NCI-H748 treated with DMSO at 0.1 percent for 48 hours (cell line): ENCODE measurements at places on chromosomes 1 and 21.

- no peak for DNase-seq
Observed at GRCh38 chr1:48492392-48492791, 20.4 kb upstream of the SPATA6 start.

DNA sequence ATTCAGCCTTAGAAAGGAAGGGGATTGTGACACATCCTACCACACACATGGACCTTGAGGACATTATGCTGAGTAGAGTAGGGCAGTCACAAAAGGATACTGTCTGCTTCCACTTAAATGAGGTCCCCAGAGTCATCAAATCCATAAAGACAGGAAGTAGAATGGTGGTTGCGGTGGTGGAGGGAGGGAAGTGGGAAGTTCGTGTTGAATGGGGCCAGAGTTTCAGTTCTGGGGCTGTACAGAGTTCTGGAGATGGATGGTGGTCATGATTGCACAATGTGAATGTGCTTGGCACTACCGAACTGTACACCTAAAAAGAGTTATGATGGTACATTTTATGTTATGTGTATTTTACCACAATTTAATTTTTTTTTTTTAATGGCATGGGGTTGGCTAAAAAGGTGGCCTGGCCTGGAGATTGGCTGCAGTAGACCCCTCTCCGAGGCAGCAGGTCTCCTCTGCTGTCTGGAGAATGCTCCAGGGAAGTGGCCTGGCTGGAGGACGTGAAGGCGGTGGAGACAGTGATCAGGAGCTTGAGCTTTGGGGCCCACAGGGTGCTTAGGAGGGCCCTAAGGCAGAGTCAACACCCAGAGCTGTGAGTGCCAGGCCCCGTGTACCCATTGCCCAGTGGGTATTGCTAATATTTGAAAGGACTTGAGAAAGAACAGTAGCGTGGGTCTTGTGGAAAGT is 30.4 kb downstream of the IFNGR2 start:
- no peak for DNase-seq

DNA sequence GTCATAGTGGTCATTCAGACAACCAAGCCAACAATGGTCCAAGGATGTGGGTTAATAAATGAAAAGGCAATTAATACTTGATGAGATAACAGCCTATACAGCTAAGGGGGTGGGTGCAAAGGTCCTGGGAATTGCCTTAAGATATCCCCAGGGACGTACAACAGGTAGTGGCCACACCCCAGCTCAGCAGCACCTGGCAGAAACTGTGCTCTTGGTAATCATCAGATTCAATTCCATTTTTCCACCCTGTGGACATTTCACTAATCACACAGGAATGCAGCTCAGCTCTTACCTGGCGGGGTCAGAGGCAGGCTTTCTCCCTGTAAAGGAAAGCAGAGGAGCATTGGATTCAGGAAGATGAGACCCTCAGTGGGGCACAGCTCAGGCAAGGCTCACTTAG is 32.9 kb downstream of the FCRL5 start:
- DNase-seq: no peak

DNA sequence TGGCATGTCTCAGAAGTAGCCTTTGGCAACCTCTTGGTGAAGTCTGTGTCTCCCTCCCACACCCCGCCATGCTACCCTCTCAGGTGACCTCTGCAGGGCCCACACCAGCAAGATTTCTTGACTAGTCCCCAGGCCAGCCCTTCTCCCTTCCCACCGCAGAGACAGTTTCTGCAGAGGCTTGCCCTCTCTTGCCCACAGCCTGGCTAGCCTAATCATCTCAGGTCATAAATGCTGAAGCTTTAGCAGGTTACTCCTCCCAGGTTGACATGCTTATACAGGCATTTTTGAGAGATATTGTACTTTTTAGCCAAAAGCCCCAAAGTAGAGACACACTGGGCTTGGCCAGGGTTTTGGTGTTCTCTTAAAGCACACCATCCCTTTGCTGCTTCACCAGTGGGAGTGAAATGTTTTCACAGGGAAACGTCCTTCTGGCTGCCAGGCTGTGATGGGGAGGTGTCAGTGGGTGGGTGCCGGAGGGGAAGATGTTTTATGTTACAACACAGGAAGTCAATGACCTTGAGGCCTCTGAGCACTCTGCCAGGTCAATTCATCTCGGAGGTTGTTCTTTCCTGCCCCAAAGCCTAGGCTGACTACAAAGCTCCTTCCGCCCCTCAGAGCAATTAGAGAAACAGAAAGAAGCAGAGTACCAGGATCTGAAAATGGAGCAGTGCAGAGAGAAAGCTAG is 58.5 kb downstream of the STYXL2 start:
- DNase-seq: no peak

DNA sequence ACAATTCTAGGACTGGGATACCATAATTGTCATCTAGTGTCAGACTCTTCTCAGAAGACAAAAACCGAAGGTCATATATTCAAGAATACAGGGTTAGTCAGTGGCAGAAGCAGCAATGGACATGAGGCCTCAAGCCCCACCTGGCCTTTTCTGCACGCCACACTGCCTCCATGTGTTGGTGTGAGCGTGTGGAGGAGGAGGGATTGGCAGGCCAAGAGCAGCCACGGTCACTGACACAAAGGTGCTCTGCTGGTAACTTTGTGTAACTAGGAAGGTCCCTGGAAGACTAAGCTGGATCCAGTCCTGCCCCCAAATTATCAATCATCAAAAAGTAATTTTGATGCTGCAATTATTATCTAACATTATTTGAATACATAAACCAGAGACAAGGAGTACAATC is 34.9 kb downstream of the HSF2BP start:
- DNase-seq: no peak

DNA sequence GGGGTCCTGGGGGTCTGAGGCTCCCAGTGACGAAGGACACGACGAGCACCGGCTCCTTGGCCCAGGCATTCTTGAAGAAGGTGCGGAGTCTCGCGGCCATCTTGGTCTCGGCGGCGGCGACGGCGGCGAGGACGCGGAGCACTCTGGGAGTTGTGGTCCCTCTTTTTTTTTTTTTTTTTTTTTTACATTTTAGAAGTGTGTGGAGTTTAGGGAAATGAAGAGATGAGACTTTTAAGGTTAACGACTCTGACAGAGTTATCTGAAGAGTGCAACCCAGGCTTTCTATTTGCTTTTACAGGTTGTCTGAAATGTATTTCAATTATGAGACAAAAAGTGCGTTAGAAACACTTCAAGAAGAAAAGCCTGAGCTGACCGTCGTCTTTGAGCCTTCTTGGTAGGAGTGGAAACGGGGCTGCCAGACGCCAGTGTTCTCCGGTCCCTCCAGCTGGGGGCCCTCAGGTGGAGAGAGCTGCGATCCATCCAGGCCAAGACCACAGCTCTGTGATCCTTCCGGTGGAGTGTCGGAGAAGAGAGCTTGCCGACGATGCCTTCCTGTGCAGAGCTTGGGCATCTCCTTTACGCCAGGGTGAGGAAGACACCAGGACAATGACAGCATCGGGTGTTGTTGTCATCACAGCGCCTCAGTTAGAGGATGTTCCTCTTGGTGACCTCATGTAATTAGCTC is 9.7 kb downstream of the OR2B11 start:
- peak; percentile 6 for DNase-seq

GRCh38 chr1:210385228-210385627 is 56.5 kb downstream of the HHAT start:
- DNase-seq: no peak

GRCh38 chr21:20997636-20998455 is at the start of gene NCAM2:
Gene NCAM2, plus strand, starts transcription at chr21:20998409.
- no peak for DNase-seq

DNA sequence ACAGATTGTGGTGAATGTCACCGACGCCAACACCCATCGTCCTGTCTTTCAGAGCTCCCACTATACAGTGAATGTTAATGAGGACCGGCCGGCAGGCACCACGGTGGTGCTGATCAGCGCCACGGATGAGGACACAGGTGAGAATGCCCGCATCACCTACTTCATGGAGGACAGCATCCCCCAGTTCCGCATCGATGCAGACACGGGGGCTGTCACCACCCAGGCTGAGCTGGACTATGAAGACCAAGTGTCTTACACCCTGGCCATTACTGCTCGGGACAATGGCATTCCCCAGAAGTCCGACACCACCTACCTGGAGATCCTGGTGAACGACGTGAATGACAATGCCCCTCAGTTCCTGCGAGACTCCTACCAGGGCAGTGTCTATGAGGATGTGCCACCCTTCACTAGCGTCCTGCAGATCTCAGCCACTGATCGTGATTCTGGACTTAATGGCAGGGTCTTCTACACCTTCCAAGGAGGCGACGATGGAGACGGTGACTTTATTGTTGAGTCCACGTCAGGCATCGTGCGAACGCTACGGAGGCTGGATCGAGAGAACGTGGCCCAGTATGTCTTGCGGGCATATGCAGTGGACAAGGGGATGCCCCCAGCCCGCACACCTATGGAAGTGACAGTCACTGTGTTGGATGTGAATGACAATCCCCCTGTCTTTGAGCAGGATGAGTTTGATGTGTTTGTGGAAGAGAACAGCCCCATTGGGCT is 3.0 kb downstream of the CELSR2 start:
- no peak for DNase-seq

DNA sequence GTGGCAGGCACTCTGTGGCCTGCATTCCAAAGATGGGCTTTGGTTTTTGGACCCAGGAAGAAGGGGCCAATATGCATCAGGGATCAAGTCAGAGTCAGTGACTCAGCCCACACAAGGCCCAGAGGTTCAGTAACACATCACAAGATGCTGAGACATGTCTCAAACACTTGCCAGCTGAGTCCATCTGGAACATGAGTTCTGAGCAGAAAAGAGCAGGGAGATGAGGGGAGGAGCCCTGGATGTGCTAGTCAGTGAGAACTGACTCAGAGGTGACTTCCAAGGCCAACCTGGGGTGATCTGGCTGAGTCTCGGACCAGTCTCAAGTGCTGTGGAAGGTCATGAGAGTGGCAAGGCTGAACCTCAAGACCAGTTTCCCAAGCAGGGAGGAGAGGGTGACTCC is 150.1 kb downstream of the CDC7 start:
- DNase-seq: no peak

DNA sequence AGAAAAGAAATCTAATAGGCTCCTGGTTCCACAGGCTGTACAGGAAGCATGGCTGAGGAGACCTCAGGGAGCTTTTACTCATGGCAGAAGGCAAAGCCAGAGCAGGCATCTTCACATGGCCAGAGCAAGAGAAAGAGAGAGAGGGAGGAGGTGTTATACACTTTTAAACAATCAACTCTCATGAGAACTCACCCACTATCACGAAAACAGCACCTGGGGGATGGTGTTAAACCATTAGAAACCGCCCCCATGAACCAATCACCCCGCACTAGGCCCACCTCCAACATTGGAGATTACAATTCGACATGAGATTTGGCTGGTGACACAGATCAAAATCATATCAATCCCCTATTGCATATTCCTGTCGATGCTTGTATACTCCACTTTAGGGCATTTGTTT is 93.5 kb downstream of the MRPL39 start:
- no peak for DNase-seq

GRCh38 chr1:224042557-224043118 is 71.3 kb upstream of the FBXO28 start:
- DNase-seq: no peak

DNA sequence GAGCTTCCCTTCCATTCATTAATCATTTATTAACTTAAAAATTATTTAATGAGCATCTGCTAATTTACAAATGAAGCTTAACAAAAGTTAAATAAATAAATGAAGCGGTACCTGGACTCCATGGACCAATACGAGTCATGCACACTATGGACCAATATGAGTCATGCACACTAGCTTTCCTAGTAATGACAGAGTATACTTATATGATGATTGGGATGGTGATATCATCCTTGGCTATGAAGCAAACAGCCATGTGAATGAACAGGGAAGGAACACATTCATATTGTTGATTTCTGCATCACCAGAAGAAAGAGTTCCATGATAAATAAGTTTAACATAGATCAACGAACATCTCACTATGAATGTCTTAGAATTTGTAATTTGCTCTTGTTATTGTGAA is 109.9 kb downstream of the SPAG17 start:
- DNase-seq: no peak

GRCh38 chr1:219316066-219316465 is 142.4 kb downstream of the LYPLAL1 start:
- DNase-seq: no peak

GRCh38 chr1:230542681-230543080 is 99.6 kb upstream of the COG2 start:
- DNase-seq: no peak

DNA sequence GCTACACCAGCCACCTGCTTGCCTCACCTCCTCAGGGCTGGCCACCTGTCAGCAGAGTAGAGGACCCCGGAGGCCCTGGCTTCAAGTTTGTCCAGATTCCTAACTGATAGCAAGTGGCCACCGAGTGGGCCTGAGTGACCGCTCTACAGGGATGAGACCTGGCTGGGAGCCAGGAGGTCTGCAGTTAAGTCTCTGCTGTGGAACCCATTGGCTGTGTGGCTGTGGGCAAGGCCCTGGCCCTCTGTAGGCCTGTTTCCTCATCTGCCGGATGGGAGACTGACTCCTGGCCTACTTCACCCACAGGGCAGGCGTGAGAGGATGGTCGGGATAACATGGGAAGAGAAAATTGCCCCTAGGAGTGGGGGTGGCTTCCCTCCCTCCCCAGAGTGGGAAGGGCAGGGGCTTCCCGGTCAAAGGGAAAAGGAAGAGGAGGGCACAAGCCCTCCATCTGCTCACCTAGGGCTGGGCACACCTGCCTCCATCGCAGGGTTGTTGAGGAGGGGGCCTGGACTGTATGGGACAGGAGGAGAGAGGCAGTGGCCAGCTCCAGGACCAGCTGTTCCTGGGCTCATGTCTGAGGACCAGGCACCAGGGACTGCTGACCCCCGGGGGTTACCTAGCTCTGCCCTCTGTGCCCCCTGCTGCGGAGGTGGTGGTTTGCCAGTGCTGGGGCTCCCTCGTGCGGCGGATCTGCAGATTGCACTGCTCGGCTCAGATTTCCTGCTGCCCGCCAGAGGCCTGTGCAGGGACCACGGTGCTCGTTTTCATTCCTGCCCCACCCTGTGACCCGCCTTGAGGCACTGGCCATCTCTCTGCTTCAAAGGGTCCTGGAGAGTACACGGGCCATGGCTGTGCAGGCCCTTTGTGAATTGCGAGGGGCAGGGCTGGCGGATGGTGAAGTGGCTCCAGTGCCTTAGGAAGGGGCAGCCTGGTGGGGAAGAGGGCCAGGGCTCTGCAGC is 9.1 kb upstream of the MTFR1L start:
- DNase-seq: no peak

DNA sequence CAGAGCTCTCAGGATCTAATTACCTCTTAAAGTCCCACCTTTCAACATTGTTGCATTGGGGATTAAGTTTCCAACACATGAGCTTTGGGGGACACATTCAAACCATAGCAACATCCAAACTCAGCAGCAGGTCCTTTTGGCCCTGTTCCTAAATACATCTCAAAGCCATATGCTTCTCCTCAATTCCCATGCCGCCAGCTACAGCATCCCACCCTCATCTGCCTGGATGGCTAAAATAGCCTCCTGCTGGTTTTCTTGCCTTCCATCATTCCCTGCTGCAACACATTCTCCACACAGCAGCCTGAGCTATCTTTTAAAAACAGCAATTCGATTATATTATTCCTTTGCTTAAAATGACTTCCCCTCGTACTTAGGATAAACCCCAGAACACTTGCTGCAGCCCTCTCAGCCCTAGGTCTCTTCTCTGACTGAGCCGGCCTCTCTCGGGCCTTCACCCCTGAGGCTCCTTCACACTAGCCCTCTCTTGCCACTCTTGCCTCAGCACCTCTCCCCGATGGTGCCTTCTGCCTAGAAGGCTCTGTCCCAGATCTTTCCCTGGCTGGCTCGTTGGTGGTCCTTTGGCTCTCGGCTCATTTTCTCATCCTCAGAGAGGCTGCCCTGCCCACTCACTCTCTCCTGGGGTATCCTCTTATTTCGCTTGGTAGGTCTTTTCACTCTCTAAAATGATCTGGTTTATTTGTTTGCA is 16.5 kb downstream of the MYBPH start:
- no peak for DNase-seq

- no peak for DNase-seq
Observed at GRCh38 chr1:107842241-107842640, 122.7 kb downstream of the VAV3 start.
